ENCODE measurements at places on chromosomes 1 and 21.

DNA sequence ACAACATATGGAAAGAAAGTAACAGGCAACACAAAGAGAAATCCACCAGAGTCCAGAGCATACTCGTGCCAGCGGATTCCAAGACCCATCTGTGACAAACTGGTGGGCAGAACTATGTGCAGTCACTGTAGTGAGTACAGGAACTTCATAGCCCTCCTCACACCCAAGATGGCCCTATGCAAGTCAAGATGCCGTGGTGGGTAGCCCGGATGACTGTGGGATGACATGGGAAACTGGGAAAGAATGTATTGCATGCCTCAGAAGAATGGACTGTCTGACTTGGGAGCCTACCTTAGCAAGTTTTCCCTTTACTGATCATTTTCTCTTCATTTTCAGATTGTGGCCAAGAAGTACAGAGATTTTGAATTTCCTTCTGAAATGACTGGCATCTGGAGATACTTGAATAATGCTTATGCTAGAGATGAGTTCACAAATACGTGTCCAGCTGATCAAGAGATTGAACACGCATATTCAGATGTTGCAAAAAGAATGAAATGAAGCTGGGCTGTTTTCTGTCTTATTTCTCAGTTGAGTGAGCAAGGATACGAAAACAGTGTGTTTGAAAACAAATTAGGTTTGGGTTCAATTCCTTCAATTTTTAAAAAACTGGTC lies 47.3 kb downstream of the CLIC6 start:
- no peak for DNase-seq

GRCh38 chr1:212213784-212214183 lies 71.4 kb upstream of the PPP2R5A start:
- DNase-seq: no peak

GRCh38 chr1:184693011-184693410 lies 61.6 kb downstream of the EDEM3 start:
- no peak for DNase-seq

DNA sequence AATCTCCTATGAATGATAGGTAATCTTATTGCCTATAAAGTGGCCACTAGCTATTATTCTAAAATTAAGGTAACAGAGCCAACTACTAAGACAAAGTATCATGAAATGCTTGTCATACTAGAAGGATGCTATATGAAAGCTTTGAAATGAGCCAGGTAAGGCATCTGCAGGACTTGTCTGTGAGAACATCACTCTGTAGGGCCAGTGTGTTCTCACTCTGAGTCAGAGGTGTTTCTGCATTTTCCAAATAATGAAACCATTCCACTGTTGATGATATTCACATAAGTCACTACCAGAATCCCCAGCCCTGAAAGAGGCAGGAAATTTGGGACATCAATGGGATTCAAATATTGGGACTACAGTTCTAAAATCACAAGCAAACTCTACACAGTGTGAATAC lies 25.8 kb upstream of the GBP5 start:
- no peak for DNase-seq

GRCh38 chr1:226060427-226060826 lies 2.1 kb upstream of the H3-3A start:
- DNase-seq: no peak

- no peak for DNase-seq
These were observed 38.2 kb downstream of the URB2 start for GRCh38 chr1:229664133-229664689.

GRCh38 chr1:208781391-208782045 lies 537.3 kb upstream of the PLXNA2 start:
- no peak for DNase-seq

GRCh38 chr1:3925256-3925655 lies 25.2 kb upstream of the C1orf174 start:
- no peak for DNase-seq

DNA sequence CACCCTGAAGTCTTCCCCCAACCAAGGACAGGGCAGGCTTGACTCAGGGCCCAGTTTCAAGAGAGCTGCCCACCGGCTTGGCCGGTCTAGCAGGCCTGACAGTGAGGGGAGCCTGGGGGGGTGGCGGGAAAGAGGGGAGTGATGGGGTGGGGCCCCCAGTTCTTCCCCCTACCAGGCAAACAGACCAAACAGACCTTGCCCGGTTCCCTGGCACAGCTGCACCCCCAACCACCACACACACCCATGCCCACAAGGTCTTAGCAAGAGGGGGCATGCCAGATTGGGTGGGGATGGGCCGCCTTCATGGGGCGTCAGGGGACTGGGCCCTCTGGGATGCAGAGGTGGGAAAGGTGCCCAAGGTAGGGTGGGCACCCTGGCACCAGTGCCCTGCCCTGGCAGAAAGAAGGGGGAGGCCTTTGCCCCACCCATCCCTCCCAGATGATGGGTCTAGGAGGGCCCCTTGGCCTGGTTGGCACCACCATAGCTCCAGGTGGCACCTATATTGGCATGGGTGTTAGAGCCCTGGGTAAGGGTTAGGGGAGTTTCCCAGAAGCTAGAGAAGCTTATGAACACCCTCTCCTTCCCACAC lies 8.9 kb downstream of the ZBTB7B start:
- peak; percentile 55 for DNase-seq

DNA sequence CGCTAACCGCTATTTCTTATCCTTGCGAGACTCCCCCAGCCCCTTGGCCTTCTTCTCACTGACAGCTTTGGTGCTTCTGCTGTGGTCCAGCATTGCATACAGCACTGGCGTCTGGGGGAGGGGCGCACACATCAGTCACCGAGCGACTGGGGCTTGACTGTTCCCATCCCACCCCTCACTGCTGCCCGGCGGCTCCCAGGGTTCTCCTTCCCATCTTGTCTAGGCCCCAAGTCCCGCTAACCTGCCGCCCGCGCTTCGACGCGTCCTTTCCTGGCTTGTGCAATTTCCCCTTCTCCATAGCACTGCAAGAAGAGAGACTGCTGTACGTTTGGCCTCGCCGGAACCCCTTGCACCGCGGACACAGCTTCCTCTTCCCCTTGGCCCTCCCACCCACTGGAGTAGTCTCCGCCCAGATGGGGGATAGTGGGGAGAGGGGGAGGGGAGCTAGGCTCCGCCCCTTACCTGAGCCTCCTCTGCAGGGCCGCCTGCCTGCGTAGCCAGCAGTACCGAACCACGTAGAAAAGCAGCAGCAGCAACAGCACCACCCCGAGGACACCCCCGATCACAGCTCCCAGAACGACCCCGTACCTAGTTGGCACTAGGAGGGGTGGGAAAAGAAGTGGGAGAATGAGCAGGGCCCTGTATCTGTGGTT lies 3.8 kb downstream of the MPZ start:
- DNase-seq: peak; percentile 80

DNA sequence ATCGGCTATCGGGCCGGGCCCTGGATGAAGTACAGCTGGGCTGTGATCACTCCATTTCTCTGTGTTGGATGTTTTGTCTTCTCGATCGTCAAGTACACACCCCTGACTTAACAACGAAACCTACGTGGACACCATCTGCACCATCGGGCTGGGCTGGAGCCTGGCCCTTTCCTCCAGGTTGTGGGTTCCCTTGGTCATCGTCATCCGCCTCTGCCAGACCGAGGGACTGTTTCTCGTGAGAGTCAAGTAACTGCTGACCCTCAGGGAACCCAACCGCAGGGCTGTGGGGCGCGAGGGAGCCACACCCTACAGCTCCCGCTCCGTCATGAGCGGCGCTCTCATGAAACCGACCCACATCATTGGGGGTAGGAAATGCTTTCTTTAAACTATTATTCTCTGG lies 842.4 kb upstream of the TMPRSS15 start:
- DNase-seq: no peak

DNA sequence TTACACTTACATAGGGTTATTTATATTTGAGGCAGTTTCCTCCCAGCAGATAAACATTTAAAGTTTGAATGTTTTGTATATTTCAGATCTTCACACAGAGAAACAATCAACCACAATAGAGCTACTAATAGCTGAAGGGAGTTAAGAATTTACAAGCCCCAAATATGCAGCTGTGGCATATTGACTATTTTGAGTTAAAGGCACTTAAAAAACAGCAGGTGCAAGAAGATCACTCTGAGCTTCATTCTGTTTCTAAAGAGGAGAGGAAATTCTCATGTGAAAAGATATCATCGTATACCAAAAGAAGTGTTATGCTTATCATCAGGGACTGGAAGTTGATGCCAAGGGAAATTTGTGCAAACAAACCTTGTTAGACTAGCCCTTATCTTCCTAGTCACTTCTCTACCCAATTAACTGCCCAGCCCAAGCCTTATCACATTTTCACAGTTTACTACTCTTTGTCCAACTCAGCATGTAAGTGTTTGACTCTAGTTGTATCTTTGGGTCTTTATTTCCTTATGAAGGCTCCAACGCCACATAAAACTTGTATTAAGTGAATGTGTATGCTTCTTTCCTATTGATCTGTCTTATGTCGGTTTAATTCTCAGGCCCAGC lies 66.3 kb upstream of the COG2 start:
- no peak for DNase-seq

DNA sequence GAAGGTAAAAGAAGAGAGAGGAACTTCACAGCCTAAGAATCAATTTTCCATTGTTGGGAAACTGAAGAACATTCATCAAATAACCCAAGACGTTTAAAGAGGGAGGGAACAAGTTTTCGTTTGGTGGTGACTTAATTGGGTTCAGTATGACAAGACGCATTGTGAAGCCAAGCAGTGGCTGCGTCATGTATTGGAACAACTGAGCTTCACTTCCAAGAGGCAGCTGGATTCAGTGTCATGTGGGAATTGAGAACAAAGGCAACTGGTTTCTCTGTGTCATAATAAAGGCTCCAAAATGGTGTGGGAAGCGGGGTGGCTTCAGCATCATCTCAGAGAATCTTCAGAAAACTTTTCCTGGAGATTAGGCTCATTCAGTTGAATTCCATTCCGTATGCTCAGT lies 29.8 kb upstream of the RC3H1 start:
- no peak for DNase-seq

DNA sequence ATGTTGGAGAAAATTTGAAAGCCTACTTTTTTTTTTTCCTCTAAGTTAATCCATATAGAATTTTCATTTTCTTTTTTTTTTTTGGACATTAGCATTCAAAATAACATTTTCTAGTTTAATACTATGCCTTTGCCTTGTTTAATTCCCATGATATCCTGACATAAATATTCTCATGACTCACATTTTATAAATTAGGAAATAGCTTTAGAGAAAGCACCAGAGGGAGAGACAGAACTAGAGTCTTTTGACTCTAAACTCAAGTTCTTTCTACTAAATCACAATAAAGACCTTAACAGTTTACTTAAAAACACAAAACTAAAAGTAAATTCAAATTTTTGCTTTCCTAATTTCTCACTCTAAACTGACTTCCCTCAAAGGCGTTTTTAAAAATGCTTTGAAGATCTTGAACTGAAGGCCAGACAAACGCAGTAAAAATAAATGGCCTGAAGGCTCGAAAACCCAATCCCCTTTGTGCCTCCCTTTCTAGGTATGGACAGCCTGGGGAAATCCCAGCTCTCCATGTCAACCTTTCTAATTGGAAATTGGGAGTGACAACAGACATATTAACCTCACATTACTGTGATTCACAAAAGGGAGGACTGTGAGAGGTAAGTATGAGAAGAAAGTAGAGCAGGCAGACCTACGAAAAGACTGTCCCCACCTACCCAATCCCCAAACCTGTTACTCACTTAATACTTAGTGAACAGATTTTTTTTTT lies 104.6 kb downstream of the ENAH start:
- DNase-seq: no peak

- no peak for DNase-seq
These were observed 177.9 kb downstream of the CDC42BPA start for GRCh38 chr1:227140376-227140775.

DNA sequence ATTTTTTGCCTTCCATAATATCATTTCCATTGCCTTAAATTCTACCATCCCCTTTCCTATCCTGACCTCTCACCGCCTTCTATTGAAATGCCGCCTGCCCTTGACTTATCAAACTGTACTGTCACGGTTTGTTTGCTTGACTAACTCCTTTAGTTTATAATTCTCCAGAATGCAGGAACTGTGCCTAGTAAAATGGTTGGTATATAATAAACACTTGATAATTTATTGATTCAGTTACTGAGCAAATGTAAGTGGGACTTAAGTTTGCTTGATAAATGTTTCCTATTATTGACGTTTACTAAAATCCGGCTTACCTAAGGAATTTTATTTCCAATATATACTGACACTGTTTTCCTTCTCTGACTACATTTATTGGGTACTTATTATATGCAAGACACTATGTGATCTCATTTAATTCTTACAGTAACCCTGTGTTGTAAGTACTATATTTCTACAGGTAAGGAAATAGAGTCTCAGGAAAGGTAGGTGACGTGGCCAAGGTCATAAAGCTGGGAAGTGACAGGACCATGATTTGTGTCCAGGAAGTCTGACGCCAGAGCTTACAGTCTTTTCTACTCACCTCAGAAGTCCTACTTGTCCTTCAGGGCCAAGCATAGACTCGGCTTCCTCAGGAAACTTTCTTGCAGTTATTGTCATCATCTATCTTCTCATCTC lies 35.7 kb downstream of the DPT start:
- no peak for DNase-seq

- no peak for DNase-seq
These were observed 388.5 kb upstream of the C1orf87 start for GRCh38 chr1:60461925-60462595.

- no peak for DNase-seq
These were observed 14.9 kb downstream of the MAPKAPK2 start for GRCh38 chr1:206699626-206700025.

DNA sequence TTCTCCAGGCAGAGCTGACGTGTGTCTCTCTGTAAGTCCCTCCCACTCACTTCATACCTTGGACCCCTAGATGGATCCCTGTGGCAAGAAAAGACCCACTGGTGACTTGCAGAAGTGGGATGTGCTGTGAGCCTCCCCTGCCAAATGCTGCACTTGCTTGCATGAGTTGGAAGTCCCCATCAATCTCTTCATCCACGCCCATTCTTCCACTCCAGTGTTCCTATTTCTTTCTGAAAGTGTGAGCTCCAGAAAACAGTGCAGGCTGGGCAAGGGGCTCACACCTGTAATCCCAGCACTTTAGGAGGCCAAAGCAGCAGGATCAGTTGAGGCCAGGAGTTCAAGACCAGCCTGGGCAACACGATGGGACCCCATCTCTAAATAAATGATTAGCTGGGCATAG lies 254.1 kb upstream of the IRF2BP2 start:
- DNase-seq: no peak

DNA sequence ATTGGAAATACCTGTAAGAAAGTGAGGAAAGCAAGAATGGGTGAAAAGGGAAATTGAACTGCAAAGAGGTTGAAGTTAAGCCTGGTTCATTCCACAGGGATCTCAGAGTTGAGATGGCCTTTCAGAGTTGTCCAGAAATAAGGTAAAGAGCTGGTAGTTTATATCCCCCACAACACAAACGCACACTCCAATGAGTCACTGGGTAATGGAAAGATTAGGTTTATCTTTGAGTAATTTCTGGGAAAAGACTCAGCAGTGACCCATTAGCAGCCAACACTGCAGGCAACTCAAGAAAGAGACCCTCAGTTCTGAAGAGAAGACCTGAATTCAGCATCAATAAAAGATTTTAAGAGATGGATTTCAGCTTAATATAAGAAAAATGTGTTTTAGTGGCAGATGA lies 485.5 kb downstream of the PTPRC start:
- no peak for DNase-seq

DNA sequence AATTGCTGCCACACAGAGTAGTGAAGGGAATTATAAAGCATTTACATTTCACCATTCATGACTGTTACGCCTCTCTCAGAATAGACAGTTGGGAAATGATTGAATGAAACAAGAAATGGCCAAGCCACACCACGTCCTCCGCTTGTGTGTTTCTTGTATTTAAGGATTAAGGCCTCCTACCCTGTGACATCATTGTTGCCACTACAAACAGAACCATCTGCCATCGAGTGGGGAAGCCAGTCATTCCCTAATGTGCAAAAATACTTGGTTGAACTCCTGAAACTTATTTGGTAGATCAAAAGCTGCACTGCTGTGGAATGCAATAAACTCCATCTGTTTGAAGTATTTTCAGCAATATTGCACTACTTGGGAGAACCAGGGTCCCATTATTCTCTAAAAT lies 99.0 kb upstream of the C1orf105 start:
- peak; percentile 68 for DNase-seq
